ENCODE measurements at places on chromosomes 16 and 17.

DNA sequence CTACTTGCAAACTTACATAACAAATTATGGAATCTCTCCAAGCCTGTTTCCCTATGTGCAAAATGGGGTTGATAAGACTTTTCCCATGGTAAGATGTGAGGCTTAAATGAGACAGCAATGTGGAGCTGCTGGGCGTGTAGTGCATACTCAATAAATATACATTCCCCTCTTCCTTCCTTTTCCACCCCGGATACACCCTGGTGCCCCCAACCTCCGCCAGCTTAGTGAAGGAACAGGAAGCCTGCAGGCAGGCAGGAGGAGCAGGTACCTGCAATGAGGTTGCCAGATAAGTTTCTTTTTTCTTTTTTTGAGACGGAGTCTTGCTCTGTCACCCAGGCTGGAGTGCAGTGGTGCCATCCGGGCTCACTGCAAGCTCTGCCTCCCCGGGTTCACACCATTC, 14.9 kb downstream of the C17orf50 start:
- no peak for DNase-seq

GRCh38 chr16:24939738-24940137, 75.4 kb downstream of the ARHGAP17 start:
- DNase-seq: no peak

DNA sequence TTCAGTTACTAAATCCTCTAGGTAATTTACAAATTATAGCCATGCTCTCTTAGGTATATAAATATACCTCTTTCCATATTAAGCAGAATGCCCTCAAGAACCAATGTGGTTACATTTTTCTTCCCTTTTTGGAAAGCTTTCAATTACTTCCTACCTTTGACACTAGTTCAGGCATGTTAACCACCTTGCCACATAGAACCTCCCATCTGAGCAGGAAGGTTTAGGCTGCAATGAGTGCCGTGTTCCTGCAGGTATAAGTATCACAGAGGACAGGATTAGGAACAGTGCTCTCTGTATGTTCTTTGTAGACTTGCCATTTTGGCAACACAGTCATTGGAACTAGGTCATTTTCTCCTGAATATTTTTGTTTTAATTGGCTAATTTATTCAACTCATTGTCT, 20.1 kb downstream of the KRT25 start:
- DNase-seq: no peak

- peak; percentile 86 for DNase-seq
These were observed 103.1 kb downstream of the RPTOR start for GRCh38 chr17:80647746-80648145.

- no peak for DNase-seq
These were observed 8.4 kb upstream of the TNS4 start for GRCh38 chr17:40509626-40510327.

GRCh38 chr16:72903176-72903575, 144.8 kb downstream of the ZFHX3 start:
- DNase-seq: no peak

DNA sequence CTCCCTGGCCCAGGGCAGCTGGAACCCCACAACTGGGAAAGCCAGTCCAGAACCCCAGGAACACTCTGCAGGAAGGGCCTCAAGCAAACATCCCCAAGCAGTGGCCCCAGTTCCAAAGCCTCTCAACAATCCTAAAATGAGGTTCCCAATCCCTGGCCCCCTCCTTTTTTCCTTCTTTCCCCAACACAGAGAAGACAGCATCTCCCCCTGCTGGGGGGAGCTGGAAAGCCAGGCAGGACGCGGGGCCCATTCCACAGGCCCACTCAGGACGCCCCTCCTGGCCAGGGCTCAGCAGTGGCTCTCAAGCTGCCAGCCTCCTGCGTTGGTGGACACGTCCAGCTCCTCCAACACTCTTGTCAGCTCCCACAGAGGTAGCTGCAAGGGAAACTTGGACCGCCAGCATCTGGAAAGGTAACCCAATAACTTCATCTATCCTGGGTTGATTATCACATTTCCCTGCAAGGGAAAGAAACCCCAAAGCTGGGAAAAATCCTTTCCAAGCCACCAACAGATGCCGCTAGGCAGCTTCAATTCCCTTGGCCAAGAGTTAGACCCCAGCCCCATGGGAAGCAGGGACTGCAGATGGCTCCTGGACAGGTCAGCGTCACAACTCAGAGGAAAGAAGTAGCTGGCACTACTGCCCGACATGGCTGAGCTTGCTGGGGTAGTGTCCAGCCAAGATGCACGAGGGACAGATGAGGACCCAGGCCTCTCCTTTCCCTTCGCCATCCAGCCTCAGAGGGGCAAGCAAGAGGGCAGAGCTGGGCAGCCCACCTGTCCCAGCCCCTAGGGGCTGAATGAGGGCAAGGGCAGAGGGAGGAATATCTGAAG, 7.6 kb downstream of the HDAC5 start:
- DNase-seq: peak; percentile 47

GRCh38 chr17:10126616-10127501, 71.5 kb downstream of the GAS7 start:
- DNase-seq: peak; percentile 90

GRCh38 chr17:68511671-68512246, 471 bp upstream of the PRKAR1A start:
- DNase-seq: peak; percentile 73

DNA sequence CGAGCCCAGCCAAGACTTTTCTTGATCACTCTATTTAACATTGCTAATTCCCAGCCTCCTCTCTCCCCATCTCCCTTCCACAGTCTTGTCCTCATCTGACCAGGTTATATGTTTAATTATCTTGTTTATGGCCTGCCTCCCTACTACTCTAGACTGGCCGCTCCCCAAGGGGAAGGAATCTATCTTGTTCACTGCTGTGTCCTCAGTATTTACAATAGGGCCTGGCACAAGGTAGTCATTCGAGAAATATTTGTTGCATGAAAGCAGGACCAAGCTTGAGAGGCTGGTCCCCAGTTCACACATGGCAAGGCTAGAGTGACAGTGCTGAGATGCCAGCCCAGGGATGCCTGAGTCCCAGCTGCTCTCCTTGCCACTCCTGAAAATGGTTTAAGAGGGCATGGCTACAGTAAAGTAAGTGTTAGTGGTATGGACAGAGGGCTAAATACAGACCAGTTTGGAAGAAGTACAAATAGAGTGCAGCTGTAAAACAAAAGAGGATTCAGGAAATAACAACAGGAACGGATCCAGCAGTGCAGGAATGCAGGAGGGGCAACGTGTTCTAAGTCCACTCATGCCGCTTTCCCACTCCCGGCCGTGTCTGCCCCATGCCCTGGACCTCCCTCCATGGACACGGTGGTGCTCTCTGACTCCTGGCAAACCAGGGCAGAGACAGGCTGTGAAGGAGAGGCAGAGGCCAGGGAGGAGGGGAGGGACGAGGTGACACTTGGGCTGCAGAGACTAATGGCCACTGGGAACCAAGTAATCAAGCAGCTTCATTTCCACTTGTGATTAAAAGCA, 65.6 kb downstream of the TOM1L2 start:
- no peak for DNase-seq

DNA sequence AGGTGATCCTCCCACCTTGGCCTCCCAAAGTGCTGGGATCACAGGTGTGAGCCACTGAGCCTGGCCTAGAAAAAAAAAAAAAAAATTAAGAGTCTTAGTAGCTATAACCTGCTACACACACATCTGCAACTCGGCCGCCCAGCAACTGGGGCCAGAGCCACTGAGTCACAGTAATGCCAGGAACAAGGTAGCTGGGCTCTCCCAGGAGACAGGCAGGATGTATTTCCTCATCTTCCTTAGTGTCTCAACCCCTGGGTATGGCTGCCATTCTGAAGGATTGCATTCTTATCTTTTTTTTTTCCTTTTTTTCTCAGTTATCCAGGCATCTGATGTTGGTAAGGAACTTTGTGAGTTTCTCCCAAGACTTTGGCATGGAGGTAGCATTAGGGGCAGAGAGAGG, 7.1 kb upstream of the PSMD3 start:
- DNase-seq: no peak

GRCh38 chr17:46758614-46759013, 59.9 kb downstream of the WNT3 start:
- no peak for DNase-seq

DNA sequence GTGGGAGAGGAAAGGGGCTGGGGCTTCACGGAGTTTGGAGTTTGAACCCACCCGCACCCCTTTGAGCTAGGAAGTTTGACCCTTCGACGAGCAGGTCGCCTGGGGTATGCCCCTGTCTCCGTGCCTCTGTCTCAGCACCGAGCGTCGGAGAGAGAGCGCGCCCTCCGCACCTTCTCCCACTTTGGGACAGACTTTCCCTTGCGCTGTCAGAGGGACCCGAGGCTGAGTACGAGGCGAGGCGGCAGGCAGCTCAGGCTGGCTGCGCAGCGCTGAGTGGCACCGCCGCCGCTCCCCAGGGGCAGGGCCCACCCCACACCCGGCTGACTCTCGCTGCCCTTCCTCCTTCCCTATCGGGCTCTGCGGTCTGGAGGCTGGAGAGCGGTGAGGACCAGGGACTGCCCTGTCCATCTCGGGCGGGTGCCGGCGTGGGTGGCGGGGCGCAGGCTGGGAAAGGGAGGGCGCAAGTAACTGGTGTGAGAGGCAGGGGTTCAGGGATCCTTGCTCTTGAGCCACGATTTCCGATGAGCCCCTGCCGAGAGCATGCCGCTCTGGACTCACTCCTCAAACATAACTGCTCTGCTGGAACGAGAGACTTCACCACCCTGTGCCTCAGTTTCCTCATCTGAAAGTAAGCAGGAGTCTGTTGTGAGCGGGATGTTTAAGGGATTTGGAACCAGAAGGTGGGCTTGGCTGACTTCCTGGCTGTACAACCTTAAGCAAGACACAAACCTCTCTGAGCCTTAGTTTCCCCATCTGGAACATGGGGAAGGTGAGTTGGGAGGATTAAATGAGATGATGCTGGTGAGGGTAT, 981 bp downstream of the BEAN1 start:
- DNase-seq: no peak

DNA sequence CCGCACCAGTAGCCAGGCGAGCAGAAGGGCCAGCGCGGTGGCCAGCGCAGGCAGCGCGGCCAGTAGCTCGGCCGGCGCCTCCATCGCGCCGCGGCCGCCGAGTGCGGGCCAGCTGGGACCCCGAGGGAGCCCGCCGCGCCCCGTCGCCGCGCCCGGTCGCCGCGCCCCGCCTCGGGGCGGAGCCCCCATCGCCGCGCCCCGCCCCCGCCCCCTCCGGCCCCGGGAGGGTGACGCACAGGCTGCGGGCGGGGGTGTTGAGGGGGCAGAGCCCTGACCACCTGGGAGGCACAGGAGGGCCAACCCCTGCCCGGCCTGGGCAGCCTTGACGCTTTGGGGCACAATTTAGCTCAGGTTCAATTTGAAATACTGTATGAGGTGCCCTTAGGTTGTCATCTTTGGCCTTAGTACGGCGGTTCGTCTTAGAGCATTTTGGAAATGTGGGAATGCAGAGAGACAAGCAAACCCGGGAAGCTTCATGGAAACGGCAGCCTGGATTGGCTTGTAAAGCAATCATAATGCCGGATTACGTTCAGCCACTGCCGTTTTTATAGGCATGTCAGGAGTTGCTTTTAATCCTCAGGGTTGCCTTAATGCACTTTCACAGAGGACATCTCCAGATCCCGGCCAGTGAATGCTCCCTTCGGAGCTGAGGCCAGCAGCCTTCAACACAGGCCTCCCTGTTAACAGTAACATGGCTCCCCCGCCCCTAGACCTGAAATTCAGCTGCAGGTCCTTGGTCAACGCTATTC, at the start of gene MXRA7:
Gene MXRA7 (minus strand): TSS at position 103 of the 749 bp plus-strand sequence. CDS start 19 bp downstream, at position 84.
- DNase-seq: peak; percentile 67

DNA sequence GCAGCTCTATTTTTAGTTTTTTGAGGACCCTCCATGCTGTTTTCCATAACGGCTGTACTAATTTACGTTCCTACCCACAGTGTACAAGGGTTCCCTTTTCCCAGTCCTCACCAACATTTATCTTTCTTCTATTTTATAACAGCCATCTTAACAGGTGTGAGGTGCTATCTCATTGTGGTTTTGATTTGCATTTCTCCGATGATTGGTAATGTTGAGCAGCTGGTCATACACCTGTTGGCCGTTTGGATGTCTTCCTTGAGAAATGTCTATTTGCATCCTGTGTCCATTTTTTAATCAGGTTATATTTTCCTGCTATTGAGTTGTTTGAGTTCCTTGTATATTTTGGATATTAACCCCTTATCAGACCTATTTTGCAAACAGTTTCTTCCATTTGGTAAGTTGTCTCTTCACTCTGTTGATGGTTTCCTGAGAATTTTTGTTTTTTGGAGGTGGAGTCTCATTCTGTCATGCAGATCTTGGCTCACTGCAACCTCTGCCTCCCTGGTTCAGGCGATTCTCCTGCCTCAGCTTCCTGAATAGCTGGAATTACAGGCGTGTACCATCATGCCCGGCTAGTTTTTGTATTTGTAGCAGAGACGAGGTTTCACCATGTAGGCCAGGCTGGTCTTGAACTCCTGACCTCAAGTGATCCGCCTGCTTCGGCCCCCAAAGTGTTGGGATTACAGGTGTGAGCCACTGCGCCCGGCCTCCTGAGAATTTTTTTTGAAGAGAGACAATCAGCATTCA, 279.6 kb downstream of the SNX29 start:
- no peak for DNase-seq

DNA sequence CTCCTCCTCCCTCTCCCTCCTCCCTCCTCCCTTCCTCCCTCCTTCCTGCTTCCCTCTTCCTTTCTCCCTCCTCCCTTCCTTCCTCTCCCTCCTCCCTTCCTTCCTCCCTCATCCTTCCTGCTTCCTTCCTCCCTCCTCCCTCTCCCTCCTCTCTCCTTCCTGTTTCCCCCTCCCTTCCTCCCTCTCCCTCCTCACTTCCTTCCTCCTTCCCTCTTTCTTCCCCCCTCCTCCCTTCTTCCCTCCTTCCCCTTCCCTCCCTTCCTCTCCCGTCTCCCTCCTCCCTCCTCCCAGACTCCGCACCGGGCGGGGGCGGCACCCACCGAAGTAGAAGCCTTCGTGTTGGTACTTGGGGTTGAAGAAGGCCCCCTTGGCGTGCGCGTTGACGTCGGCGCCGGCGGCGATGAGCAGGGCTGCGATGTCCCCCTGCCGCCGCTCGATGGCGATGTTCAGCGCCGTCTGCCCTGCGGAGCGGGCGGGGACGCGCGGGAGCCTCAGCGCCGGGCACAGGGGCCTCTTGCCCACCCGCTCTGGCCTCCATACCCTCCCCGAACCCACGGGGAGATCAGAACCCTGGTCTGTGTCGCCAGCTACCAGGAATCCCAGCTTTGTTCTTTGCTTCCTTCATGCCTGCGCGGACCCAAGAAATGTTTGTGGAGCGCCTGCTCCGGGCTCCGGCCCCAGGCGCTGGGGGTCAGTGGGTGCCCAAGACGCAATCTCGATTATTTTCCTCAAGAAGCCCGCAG, 22.2 kb downstream of the TRPV3 start:
- DNase-seq: peak; percentile 77

- peak; percentile 54 for DNase-seq
These were observed 5.1 kb downstream of the FOXF1 start for GRCh38 chr16:86515413-86515776.

GRCh38 chr16:67644038-67644437, 906 bp upstream of the CARMIL2 start:
- no peak for DNase-seq

GRCh38 chr16:51670527-51670926, 519.5 kb upstream of the SALL1 start:
- DNase-seq: no peak

GRCh38 chr17:30244853-30245385, 9.4 kb upstream of the SLC6A4 start:
- peak; percentile 71 for DNase-seq

GRCh38 chr16:46817961-46818360, 13.0 kb downstream of the C16orf87 start:
- peak; percentile 19 for DNase-seq
